ENCODE measurements at places on chromosomes 7 and 10. TPM values are rescaled to one million over a fixed set of nuclear protein-coding genes. Genes with fewer than 3 reads are reported as not detected.
A peak's percentile ranks its signal among the peaks of the same experiment; 100 is the strongest.

GRCh38 chr10:660413-660969 is 29.0 kb downstream of the DIP2C start:
- H3K27ac ChIP-seq = peak overlapping the region; percentile 54
- H3K4me3 ChIP-seq = peak overlapping the region; percentile 7
- H3K36me3 ChIP-seq = no peaks in the 10 kb centered on the region

DNA sequence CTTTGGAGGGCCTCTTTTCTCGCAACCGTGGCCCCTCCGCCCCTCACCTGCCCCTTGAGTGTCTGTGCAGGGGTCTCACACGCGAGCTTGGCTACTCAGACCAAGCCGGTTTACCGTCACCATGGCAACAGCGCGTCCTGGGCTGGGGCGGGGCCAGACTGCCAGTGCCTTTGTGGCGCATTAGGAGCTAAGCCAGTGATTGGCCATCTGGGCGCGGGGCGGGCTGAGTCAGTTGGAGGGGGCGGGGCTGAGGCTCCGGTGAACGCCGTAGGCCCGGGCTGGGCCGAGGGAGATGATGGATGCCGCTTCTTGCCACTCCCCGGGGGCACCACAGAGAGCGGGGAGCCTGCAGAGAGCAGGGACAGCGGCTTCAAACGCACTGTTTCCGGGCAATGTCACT is 48.7 kb upstream of the FXYD4 start:
- DNase-seq = peak; percentile 93
- H3K36me3 ChIP-seq = no peaks in the 10 kb centered on the region
- H3K27me3 ChIP-seq = peaks cover under 1% of the 10 kb centered on the region
- H3K4me3 ChIP-seq = peak overlapping the region; percentile 80
- H3K4me1 ChIP-seq = peaks cover 23% of the 10 kb centered on the region

- H3K4me1 ChIP-seq = no peaks in the 10 kb centered on the region
- no peak overlapping the region for H3K27ac ChIP-seq
- no peaks in the 10 kb centered on the region for H3K36me3 ChIP-seq
- no peaks in the 10 kb centered on the region for H3K27me3 ChIP-seq
- no peak for DNase-seq
- no peak overlapping the region for H3K4me3 ChIP-seq
Observed at GRCh38 chr7:122588621-122589020, 110.3 kb downstream of the RNF133 start.

DNA sequence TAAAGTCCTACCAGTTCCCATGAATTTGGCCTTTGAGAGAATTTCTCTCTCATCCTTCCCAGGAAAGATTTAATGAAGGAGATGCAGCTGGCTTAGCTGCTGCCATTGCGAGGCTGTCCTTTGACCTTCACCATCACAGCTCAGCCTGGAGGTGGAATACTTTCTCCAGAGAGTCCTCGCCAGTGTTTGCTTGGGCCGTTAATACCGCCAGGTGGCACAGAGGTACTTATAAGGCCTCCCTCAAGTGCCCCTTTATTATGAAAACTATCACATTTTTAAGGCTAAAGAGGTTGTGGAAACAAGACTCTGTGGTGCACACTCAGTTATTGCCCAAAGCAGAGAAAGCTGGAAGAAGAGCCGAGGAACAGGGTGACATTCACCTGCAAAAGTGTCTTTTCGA is 330.6 kb downstream of the CCSER2 start:
- H3K4me3 ChIP-seq = no peak overlapping the region
- no peaks in the 10 kb centered on the region for H3K36me3 ChIP-seq
- no peak for DNase-seq
- H3K27me3 ChIP-seq = no peaks in the 10 kb centered on the region
- H3K27ac ChIP-seq = no peak overlapping the region
- H3K4me1 ChIP-seq = peaks cover 12% of the 10 kb centered on the region

DNA sequence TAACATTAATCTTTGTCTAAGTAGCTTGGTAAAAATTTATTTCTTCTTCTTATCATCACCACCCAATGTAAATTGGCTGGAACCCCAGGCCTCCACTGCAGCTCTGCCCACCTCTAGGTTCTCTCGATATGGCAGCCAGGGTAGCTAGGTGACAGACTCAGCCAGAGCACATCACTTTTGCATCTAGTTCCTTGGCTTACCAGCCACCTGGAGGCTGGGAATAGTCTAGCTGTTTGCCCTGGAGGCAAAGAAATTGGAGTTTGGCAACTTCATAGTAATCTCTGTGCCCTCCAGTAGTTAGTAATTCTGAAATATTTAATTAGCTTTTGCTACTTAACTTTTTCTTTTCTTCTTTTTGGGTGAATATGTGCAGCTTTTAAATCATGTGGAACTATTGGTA is 9.4 kb downstream of the IFRD1 start:
- no peak overlapping the region for H3K27ac ChIP-seq
- peaks cover 56% of the 10 kb centered on the region for H3K36me3 ChIP-seq
- H3K27me3 ChIP-seq = no peaks in the 10 kb centered on the region
- no peak overlapping the region for H3K4me3 ChIP-seq
- no peak for DNase-seq

- H3K27ac ChIP-seq = peak overlapping the region; percentile 81
- no peak for DNase-seq
- no peaks in the 10 kb centered on the region for H3K27me3 ChIP-seq
- H3K4me1 ChIP-seq = peaks cover 55% of the 10 kb centered on the region
- peaks cover 13% of the 10 kb centered on the region for H3K36me3 ChIP-seq
Observed at GRCh38 chr7:150406567-150407421, 27.7 kb downstream of the ZNF775 start.

DNA sequence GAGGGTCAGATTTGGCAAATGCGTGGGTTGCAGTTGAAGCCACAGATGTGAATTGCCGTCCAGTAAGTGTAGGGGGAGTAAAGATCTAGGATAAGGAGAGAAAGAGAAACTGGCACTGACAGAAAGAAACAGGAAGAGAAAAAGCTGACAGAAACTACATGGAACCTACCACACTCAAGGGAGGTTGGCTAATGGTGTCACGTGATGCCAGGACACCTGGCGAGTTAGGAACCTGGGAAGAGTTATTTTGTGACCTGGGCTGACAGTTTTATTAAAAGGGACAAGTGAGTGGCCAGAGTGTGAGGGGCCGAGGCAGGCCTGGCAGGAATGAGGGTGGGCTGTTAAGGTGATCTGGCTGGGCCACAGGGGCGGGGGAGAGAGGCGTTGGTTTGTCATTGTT is 188.7 kb downstream of the ADARB2 start:
- no peak overlapping the region for H3K4me3 ChIP-seq
- no peaks in the 10 kb centered on the region for H3K36me3 ChIP-seq
- peaks cover 7% of the 10 kb centered on the region for H3K4me1 ChIP-seq
- H3K27ac ChIP-seq = no peak overlapping the region

- H3K4me1 ChIP-seq = peaks cover 8% of the 10 kb centered on the region
- H3K27ac ChIP-seq = no peak overlapping the region
Observed at GRCh38 chr10:124300224-124300623, 118.5 kb downstream of the OAT start.

DNA sequence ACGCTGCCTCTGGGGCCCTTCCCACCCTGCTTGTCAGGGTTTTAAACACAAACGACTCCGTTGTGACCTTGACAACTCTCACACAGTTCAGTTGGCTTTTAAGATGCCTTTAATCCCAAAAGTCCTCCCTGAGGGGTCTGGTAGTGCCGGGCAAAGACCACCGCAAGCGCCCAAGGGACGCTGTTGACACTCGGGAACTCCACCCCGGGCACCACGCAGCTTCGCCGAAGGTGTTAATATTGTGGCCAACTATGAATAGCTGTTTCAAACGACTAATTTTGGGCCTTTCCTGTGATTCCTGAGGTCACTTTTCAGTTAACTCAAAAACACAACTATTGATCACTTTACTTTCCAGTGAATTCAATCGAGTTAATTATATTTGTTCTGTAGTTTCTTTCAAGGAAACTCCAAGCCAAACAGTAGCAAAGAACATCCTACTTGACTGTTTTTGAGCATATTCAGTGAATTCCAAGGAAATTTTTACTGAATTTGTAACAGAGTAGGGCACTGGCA is 958 bp upstream of the ESYT2 start:
- H3K27ac ChIP-seq = peak overlapping the region; percentile 94
- no peaks in the 10 kb centered on the region for H3K27me3 ChIP-seq
- H3K4me3 ChIP-seq = peak overlapping the region; percentile 86
- peaks cover 16% of the 10 kb centered on the region for H3K4me1 ChIP-seq
- peaks cover 14% of the 10 kb centered on the region for H3K36me3 ChIP-seq

- DNase-seq = no peak
- H3K27ac ChIP-seq = no peak overlapping the region
- no peak overlapping the region for H3K4me3 ChIP-seq
- no peaks in the 10 kb centered on the region for H3K4me1 ChIP-seq
Observed at GRCh38 chr7:52705768-52706167, 329.7 kb upstream of the POM121L12 start.

GRCh38 chr10:70265032-70265689 is 18.6 kb downstream of the NPFFR1 start:
- no peak for DNase-seq
- no peak overlapping the region for H3K27ac ChIP-seq
- H3K4me1 ChIP-seq = no peaks in the 10 kb centered on the region

DNA sequence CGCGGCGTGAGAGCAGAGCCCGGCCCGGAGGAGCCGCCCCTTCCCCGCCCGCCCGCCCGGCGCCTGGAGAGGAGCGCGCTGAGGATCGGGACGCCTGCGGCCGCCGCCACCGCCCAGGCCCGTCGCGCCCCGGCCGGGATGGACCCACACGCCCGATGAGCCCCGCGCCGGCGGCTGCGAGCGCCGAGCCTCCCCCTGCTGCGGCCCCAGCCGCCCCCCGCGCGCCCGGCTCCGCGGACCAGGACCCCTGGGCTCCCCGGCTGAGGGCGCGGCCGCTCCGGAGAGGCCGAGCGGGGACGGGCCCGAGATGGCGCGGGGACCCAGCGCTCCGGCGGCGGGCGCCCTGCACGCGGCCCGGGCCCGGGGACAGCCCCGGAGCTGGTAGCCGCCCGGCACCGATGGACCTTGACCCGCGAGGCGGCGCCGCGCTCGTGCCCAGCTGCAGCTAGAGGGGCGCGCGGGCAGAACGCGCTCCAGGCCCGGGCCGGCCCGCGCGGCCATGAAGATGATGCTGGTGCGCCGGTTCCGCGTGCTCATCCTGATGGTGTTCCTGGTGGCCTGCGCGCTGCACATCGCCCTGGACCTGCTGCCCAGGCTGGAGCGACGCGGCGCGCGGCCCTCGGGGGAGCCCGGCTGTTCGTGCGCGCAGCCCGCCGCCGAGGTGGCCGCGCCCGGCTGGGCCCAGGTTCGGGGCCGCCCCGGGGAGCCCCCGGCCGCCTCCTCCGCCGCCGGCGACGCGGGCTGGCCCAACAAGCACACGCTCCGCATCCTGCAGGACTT is 520 bp downstream of the FAM20C start:
- no peak overlapping the region for H3K27ac ChIP-seq
- no peak overlapping the region for H3K4me3 ChIP-seq
- no peak for DNase-seq
- H3K27me3 ChIP-seq = peaks cover 28% of the 10 kb centered on the region

DNA sequence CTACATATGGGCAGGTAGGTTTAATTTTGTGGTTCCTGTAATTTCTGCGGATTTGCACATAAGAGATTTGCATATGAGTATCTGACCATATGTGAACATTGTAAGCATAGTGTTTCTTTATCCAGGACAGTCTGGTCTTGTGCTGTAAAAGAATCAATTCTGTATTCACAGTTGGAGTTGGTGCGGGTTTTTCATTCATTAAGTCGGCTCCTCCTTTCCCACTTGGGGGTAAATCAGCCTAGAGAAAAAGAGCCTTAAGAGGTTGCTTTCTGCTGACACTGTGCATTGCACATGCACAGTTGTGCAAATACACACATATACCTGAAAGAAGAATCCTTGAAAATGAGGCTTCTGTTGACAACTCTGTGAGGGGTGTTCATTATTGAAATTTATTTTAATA is 6.1 kb upstream of the CYP26C1 start:
- peaks cover 26% of the 10 kb centered on the region for H3K27me3 ChIP-seq
- peaks cover 12% of the 10 kb centered on the region for H3K36me3 ChIP-seq
- H3K4me1 ChIP-seq = no peaks in the 10 kb centered on the region
- H3K4me3 ChIP-seq = no peak overlapping the region

- H3K36me3 ChIP-seq = peaks cover 22% of the 10 kb centered on the region
- peaks cover 64% of the 10 kb centered on the region for H3K27me3 ChIP-seq
- DNase-seq = no peak
- peaks cover 14% of the 10 kb centered on the region for H3K4me1 ChIP-seq
Observed at GRCh38 chr10:7233259-7233991, 177.4 kb downstream of the SFMBT2 start.

ZNF511 gene
- total RNA-seq = 51.9 TPM

UCN3 gene
- 3.4 TPM for total RNA-seq

TET1 gene
- 29.0 TPM for total RNA-seq

GBX1 gene
- total RNA-seq = 0.41 TPM
